ENCODE measurements at places on chromosomes 2 and 18.

GRCh38 chr2:235609746-235610145 is 115.9 kb downstream of the AGAP1 start:
- DNase-seq: no peak

GRCh38 chr2:11155381-11156035 is at the start of gene SLC66A3:
TSS of gene SLC66A3 (plus strand) at chr2:11155467. CDS start at chr2:11155547, 80 bp downstream.
- no peak for DNase-seq

GRCh38 chr18:28541276-28541930 is 364.5 kb upstream of the CDH2 start:
- DNase-seq: no peak

- no peak for DNase-seq
Observed at GRCh38 chr2:3101016-3101942, 276.3 kb downstream of the EIPR1 start.

DNA sequence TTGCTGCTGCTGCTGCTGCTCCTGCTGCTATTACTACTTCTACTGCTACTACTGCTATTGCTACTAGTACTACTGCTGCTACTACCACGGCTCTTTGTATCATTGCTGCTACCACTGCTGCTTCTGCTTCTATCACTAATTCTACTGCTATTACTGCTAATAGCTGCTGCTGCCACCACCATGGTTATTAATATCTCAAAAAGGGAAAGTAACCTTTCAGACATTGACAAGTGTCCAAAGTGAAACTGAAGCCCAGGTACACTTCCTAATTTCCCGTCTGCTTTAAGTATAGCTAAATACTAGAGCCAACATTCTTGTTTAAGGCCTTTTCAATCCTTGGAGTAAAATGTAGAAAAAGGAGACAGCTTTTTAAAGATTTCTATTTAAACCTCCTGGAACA is 45.4 kb upstream of the EHBP1 start:
- DNase-seq: no peak

GRCh38 chr2:152534460-152535135 is 182.7 kb downstream of the PRPF40A start:
- no peak for DNase-seq

DNA sequence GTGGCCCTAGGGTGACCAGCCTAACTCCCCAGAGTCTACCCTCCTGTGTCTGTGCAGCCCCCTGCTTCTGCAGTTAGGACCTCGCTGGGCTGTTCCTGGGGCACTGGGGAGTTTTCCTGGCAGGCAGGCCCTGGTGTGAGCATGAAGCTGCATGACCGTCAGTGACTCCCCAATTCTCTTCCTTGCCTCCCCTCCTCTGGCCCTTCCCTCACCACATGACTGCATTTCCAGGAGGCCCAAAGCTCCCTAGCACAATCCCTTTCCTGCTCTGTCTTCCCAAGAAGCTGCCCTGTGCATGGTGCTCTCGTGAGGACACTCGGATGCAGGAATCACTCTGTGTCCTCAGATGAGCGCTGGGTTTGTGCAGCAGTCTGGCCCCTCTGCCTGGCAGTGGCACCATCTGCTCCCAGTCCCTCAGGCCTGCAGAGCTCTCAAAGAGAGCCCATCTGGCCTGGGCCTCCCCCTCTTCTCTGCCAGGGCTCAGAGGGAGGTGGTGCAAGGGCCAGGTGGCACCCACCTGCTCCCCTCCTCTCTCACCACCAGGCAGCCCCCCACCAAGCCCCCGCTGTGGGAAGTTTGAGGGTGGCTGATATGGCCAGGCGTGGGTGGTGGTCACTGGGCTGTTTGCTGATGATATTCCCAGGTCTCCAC is 125.6 kb upstream of the HS6ST1 start:
- DNase-seq: no peak

DNA sequence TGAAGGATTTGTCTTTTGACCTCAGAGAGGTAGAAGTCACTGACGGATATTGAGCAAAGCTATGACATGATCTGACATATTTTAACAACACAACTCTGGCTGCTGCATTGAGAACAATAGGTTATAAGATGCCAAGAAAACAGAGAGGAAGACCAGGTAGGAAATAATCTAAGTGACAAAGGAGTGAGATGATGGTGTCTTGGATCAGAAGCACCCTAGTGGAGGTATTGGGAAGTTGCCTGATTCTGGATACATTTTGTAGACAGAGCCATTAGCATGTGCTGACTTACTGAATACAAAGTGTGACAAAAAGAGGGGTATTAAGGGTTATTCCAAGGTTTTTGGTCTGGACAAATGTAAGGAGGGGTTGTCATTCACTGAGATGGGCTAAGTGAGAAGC is 1438.1 kb downstream of the DPP10 start:
- DNase-seq: no peak

- no peak for DNase-seq
Observed at GRCh38 chr2:136917411-136917881, 152.1 kb downstream of the THSD7B start.

DNA sequence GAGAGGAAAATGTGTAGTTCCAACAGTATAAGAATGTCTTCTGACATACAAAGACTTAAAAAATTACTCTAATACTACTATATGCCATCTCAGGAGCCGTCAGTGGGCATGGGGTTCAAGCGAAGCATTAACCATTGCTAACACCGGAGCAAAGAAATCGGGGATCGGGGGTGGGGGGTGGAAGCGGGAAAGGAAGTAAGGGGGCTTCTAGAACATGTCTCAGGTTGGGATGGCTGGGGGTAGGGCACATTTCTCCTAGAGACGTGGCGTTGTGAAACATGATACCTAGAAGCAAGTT is 702 bp downstream of the LMAN1 start:
- DNase-seq: no peak

GRCh38 chr18:22847392-22847791 is 85.7 kb upstream of the RBBP8 start:
- no peak for DNase-seq

GRCh38 chr2:118097657-118098056 is 9.4 kb downstream of the INSIG2 start:
- no peak for DNase-seq

DNA sequence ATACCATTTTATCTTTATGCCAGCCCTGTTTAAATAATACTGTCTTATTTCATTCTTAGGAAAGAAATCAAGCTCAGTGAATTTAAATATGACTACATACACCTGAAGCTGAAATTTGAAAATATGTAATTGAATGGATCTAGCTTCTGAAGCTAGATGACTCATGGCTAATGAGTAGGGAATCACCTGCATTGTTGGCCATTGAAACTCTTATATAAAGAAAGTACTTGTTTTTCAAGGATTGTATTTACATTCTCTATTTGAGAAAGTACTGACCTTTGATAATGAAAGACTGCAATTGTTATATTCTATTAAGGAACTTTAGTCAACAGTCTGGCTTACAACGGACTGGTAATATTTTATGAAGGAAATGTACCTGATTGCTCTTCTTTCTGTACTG is 346.7 kb upstream of the LRATD1 start:
- DNase-seq: no peak

DNA sequence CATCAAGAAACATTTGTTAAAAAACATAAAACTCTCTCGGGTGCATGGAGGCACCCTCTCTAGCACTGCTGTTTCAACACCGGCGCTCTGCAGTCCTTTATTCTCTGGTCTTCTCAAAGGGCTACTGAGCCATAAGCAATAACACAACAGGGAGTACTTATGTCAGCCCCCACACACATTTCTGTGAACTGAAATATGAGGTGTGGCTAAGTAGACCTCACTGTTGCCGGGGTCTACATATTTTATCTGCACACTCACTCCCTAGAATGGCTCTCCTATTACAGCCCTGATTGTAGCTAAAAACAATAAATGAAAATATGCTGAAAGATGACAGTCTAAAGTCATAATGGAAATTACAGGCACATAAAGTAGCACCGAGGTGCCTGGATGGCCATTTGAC is 235.1 kb downstream of the GRB14 start:
- DNase-seq: no peak

DNA sequence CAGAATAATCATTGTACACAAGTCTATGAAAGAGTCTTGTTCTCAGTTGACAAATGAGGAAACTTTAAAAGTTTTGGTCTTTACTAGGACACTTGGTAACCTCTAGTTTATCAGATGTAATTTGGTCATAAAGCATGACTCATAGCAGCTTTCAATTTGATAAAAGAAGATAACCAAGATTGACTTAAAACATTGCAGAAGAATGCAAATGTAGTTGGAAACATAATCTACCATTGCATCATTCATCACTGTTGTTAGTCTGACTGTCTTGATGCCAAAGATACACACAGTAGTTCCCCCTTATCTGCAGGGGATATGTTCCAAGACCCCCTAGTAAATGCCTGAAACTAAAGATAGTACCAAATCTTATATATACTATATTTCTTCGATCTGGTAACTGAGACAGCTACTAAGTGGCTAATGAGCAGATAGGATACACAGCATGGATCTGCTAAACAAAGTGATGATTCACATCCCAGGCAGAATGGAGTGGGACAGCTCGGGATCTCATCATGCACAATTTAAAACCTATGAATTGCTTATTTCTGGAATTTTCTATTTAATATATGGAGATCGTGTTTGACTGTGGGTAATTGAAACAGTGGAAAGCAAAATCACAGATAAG is 131.4 kb upstream of the CCDC68 start:
- DNase-seq: no peak

DNA sequence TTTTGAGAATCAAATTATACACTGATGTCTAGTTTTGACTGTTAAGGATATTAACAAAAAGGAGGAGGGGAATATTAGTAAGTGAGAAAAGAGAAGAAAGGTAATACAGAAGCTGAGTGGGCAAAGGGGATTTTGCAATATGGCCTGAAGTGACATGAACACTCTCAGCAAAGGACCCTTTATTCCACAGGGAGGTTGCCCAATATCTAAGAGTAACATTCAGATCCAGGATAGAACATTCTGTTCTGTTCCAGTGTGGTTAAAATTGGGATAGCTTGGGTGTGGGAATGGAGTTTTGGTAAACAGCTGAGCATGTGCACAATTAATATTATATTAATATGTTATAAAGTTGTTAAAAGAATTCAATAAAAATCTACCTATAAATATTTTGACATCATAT is 120.1 kb downstream of the ZNF385B start:
- no peak for DNase-seq

Measured in AG04449 (cell line).